ENCODE measurements at places on chromosomes 11 and 22. TPM values are rescaled to one million over a fixed set of nuclear protein-coding genes. Genes with fewer than 3 reads are reported as not detected.

CAVIN3 gene
- 323 TPM for total RNA-seq

PISD gene
- total RNA-seq, result 25.5 TPM

SYCE3 gene
- not detected for total RNA-seq

OR8G5 gene
- total RNA-seq, result not detected

OR5A1 gene
- total RNA-seq, result not detected

CRKL gene
- 44.7 TPM for total RNA-seq

SIK2 gene
- 8.8 TPM for total RNA-seq

FGF3 gene
- total RNA-seq, result not detected

FJX1 gene
- 78.2 TPM for total RNA-seq

DCHS1 gene
- 5.2 TPM for total RNA-seq

TAGLN gene
- total RNA-seq, result 631 TPM

OR51B4 gene
- not detected for total RNA-seq

PIWIL4 gene
- 2.7 TPM for total RNA-seq

IGF2 gene
- 3.3 TPM for total RNA-seq

SOX6 gene
- 1.8 TPM for total RNA-seq

LYVE1 gene
- not detected for total RNA-seq
